Regular cardiac myocyte (primary cell): ENCODE measurements at places on chromosomes 1 and 21. TPM values are rescaled to one million over a fixed set of nuclear protein-coding genes. Genes with fewer than 3 reads are reported as not detected.

Gene PADI3
- total RNA-seq, result not detected in 2 replicates

Gene OPRD1
- not detected in 2 replicates for total RNA-seq

Gene ST6GALNAC3
- total RNA-seq, result 0.77 and 0.85 TPM in 2 replicates

Gene POFUT2
- 39.5 and 76.4 TPM in 2 replicates for total RNA-seq

Gene PLA2G2C
- not detected in 2 replicates for total RNA-seq

Gene FYB2
- total RNA-seq, result not detected in 2 replicates

Gene KCNE2
- total RNA-seq, result not detected in 2 replicates

Gene KIF17
- 1.3 and 5.1 TPM in 2 replicates for total RNA-seq
